SK-MEL-5 (cell line): ENCODE measurements at places on chromosomes 16 and 17. TPM values are rescaled to one million over a fixed set of nuclear protein-coding genes. Genes with fewer than 3 reads are reported as not detected.

ZG16 gene
- not detected in 2 replicates for total RNA-seq

LAT gene
- total RNA-seq = 0.24 and 0.77 TPM in 2 replicates

GPR179 gene
- 0.05 and 0.11 TPM in 2 replicates for total RNA-seq

CHRNB1 gene
- 3.3 and 4.5 TPM in 2 replicates for total RNA-seq

FOXN1 gene
- not detected in 2 replicates for total RNA-seq

CACNG1 gene
- total RNA-seq = not detected in 2 replicates

RAB26 gene
- total RNA-seq = 0.27 and 0.40 TPM in 2 replicates

GRCh38 chr17:48043176-48043575, 5.0 kb upstream of the NFE2L1 start:
- peak; percentile 53 for DNase-seq

- no peak for DNase-seq
Measured at GRCh38 chr16:78216166-78216745, 116.8 kb downstream of the WWOX start.

GRCh38 chr16:51779240-51779639, 628.2 kb upstream of the SALL1 start:
- DNase-seq = no peak

DNA sequence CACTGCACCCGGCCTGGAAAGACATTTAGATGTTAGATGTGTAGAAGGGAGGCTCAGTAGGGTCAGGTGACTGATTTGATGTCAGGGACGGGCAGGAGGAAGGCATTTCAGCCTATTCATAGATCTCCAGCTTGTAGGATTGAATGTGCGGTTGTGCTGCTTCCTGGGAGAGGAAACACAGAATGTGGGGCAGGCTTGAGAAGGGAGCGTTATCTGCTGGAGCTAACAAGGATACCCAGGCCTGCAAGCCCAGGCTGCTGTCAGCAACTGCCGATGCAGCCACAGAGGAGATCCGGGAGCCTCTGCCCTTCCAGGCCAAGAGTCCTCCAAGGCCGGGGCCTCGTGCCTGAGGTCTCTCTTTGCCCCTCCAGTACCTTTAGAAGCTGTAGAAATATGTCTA, 205.6 kb downstream of the SPECC1 start:
- DNase-seq = no peak

DNA sequence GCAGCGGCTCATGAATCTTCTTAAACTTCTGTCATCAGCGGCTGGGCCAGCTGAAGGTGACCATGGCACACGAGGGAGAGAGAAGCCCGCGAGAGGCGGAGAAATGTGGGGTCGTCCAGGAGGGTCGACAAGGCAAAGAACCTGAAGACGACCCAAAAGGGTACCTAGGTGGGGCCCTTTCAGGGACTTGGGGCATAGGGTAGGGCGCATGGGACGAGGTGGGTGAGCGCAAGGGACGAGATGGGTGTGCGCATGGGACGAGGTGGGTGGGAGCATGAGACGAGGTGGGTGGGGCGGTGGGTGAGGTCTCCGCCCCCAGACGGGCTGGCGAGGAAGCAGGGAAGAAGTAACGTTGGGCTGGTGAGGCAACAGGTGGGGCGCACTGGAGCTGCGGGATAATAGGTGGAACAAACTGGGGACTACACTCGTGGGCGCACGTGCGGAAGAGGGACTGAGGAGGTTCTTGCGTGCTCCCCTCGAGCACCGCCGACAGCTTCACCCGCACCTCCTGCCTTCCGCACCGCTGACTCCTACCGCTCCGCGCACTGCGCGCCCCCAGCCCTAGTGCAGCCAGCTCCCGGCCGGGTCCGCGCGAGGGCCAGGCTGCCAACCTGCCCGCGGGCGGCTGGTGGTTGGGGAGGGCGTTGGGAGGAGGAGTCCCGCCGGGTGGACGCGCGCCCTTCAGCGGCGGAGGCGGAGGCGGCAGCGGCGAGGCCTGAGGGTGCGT, 23.2 kb upstream of the CRYM start:
- peak; percentile 86 for DNase-seq

GRCh38 chr17:77212081-77212832, 71.5 kb downstream of the SEC14L1 start:
- peak; percentile 49 for DNase-seq

- DNase-seq = no peak
Measured at GRCh38 chr17:31623990-31624389, 232.5 kb downstream of the RAB11FIP4 start.

GRCh38 chr16:55398762-55399161, 74.8 kb downstream of the IRX6 start:
- peak; percentile 69 for DNase-seq

DNA sequence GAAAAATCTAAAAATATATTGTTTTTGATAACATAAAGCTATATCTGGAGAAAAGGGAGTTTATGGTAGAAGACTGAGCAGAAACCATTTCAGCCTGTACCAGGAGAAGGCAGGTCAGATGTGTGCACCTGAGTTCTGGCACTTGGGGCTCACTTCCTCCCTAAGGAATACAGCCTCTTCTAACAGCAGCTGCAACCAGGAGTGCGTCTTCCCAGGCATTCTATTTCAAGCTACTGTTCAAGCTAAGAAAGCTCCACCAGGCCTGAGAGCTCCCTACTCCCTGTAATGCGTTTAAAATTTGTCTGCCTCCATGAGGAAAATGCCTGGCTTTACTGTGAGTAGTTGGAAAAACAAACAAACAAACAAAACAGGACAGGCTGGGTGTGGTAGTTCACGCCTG, 96.1 kb downstream of the ZNF778 start:
- DNase-seq = no peak

DNA sequence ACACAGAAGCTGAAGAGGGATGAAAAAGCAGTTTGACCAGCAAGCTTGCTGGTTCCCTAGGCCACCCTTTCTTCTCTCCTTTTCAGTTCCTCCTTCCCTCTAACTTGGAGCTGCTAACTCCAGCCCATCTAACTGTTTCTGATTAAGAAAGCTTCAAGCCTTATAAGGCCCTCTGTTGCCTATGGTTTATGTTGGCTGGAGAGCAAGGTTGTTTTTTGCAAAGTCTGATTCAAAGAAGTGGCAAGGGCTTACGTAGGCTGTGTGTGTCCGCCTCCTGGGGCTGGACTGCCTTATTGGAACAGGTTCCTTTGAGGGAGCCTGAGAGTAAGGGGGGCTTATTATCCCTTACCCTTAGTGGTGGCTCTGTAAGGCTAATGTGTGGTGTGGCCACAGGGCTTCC, 7.1 kb downstream of the AKAP1 start:
- DNase-seq = no peak

DNA sequence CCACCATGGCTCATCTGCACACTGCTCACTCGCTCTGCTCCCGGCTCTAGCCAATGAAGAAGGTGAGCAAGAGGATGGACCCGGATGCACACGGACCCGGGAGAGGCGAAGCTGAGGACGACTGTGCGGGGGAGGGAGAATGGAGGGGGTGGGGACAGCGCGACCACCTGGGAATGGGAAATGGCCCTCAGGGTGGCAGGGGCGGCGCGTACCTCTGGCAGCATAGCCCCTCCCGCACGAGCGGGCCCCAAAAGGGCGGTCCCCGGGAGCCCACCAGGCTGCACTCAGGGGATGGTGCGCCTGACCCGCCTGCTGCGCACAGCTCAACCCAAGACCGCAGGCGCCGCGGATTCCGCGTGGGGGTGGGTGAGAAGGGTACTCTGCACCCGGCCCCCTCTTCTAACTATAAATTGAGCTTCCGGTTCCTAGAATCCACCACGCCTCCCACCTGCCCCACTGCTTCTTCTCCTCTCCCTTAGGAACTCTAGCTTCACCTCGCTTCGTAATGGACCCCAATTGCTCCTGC, 6.1 kb downstream of the MT1H start:
- no peak for DNase-seq

DNA sequence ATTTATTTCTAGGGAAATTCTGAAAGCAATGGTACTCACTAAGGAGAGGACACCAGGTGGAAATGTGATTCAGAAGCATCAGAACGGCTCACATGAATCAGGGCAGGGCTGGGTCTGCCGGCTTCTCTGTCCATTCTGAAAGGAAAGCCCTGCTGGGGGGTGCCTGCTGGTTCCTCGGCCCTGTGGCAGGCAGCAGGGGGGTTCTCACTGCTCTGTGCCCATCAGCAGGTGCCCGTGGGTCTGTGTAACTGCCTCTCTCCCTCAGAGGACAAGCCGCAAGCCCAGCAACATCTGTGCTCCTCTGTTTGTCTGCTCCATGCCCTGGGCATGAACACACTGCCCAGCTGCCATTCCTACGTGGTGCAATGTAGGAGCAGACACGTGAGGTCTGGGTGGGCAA, 74.9 kb upstream of the ZNF423 start:
- no peak for DNase-seq

DNA sequence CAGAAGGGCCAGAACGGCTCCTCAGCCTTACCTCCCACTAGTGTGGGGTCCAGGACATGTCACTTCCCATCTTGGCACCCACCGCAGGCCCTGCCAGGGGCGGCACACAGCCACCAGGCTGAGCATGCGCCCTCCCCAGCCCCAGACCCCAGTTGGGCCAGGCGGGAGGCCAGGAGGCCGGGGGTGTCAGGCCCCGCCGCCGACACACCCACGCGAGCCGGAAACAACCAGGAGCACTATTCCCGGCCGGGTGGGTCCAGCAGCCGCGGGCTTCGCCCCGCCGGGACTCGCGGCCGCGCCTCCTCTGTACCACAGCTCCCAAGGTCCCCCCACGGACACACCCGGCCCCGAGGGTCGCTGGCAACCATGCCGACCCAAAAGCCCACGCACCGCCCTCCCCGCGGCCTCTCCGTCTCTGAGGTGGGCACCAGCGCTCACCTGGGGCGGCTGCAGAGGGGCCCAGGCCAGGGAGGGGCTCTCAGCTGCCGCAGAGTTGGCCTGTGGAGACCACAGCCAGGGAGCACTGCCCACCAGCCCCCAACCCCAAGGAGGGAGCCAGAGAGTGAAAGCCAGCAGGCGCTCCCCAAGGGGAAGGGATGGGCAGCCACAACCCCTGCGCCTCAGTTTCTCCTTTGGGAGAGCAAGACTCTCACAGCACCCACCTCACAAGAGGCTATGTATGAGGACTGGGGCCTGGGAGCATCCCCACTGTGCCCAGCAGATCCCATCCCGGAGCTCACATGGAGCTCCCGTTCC, 18.0 kb downstream of the B9D1 start:
- DNase-seq = no peak

DNA sequence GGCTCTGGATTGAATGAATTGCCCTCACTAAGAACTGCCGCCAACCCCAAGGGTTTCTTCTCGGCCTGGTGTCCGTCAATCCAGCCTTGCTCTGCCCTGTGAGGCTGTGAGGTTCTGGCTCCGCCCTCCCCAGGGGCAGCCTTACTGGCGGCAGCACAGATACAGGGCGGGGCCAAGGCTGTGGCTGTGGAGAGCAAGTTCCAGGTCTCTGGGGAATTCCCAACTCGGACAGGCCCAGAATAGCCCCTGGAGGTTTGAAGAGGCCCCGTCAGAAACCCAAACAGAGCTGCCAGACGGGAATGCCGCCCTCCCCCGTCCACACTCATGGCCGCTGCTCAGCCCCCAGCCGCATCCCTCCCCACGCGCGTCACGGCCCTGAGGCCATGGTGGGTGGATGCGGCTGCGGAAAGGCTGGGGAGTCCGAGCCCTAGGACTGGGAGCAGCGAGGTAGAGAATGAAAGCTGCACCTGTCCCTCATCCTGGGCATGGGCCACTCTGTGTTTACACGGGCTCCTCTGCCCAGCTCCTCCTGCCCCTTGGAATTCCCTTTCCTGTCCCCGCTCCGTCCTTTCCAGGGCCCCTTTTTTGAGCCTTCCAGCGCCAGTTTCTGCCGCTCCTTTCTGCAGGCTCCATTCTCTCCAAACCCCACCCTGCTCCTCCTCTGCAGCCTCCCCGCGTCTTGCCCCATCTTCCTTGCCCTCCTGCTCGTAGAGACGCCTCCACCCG, 660 bp upstream of the PRRT2 start:
- peak; percentile 94 for DNase-seq

- no peak for DNase-seq
Measured at GRCh38 chr17:13671771-13672170, 70.0 kb upstream of the HS3ST3A1 start.

DNA sequence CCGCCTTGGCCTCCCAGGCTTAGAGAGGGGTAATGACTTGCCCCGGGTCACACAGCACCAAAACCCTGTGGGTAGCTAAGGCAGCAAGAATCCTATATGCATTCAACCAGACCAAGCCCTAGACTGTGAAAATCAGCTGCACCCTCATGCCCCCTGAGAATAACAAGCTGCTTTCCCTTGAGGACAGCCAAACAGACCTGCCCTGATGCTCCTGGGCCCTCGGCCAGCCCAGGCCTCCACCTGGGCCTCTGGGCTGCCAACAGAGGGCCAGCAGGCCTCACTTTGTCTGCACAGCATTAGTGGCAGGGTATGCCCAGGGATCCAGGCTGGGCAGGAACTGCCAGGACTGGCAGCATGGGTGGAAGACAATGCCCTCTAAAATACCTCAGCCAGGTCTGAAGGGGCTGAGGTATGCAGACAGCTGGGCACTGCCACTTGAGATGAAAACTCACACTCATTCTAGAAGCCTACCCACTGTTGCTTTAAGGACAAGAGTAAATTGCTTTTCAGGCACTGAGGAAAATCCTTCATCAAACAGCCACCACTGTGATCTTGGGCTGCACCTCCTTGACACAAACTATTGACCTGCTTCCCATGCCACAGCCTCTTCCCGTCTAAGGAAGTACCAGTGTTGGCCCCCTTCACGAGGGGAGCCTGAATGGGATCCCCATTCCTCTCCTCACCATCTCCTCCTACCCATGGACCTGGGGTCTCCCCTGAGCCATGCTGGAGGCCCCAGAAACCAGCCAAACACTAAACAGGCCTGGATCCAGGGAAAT, 8.8 kb downstream of the ST3GAL2 start:
- no peak for DNase-seq

- DNase-seq = no peak
Measured at GRCh38 chr17:19553036-19553435, 19.4 kb downstream of the SLC47A1 start.

DNA sequence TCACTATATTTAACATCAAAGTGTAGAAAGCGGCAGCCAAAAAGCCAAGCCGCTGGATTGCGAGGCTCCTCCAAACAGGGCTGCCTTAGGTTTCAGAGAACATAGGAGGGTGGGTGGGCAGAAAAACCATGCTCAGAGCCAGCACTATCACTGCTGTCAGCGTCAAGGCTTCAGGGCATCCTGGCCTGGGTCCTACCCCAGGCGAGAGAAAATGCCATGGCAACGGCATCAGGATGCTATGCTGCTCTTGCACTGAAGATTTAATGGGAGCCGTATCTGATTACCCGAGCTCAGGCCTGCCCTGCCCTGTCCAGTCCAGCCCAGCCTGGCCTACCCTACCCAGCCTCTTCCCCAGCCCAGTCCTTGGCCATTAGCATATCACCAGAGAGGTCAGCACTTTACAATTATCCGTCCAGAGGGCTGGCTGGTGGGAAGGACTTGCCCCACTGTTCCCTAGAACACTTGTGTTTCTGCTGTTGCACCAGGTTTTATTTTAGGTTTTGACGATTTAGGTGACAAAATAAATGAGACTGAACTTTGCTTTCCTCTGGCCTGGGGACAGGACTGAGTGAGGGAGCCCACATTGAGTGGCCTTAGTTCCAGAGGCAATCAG, 61.1 kb downstream of the TOM1L2 start:
- DNase-seq = no peak

DNA sequence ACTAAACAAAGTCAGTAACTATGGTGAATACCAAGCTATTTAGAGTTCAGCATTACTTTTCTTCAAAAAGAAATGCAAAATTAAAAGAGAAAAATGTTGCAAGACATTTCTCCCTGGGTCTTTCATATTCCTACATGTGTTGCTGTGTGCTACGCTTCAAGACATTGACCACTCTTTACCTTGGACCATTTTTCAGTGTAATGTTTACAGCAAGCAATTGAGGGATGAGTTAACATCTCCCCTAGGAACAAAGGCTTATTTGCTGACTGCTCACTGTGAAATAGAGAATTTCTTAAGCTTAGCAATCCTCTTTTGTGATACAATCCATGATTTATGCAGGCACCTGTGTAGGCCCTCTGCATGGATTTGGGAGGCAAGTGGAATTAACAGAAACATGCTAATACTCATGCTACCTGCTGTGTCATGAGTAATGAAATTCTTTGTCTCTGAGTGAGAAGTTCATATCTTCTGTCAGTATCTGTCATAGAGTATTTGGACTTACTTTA, 1202.9 kb upstream of the CDH8 start:
- no peak for DNase-seq
